Chondrocyte (in vitro differentiated cells): ENCODE measurements at places on chromosomes 1 and 21. TPM values are rescaled to one million over a fixed set of nuclear protein-coding genes. Genes with fewer than 3 reads are reported as not detected.
A peak's percentile ranks its signal among the peaks of the same experiment; 100 is the strongest.

GRCh38 chr1:63903947-63904610, 130.3 kb downstream of the ROR1 start:
- no peak overlapping the region for H3K4me3 ChIP-seq
- no peak for DNase-seq
- no peaks in the 10 kb centered on the region for H3K36me3 ChIP-seq

ZNF648 gene
- not detected in 3 replicates for total RNA-seq

DNA sequence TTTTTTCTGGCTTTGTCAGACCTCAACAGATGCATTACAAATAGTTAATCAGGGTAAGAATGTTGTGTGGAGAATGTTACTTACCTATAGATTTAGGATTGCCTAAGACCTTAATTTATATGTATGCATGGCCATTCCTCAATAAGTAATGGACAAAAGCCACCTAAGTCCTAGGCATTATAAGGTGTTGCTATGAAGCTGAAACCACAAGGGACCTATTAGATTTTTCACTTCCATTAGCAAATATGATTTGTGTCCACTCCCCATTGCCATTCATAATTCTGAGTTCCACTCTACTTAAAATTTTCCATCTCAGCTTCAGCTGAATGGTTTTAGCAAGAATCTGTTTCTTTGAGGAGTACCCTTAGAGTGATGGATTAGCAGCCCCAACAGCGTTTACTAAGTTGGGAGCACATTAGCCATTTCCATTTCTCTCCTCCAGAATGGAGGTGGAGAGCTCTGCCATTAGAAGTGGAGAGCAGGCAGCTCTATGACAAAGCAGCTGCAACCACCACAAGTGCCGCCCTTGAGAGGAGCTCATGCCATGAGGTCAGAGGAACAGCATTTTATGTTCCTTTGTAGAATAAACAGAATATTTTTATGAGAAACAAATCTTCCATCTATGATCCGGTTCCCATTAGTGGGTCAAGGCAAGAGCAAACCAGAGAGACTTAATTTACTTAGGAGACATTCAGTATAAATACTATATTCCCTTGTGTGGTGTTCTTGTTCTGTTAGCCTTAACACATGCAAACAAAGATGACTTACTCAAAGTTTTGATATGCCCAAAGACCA, 28.9 kb upstream of the C1orf87 start:
- peaks cover 40% of the 10 kb centered on the region for H3K4me1 ChIP-seq
- peaks cover 1% of the 10 kb centered on the region for H3K36me3 ChIP-seq
- H3K27me3 ChIP-seq, result no peaks in the 10 kb centered on the region

PEX11B gene
- total RNA-seq, result 28.3 to 29.9 TPM (median 28.5 TPM) in 3 replicates

GRCh38 chr21:17270229-17270628, 242.6 kb upstream of the CXADR start:
- H3K36me3 ChIP-seq, result no peaks in the 10 kb centered on the region
- no peak for DNase-seq
- no peak overlapping the region for H3K4me3 ChIP-seq
- H3K27ac ChIP-seq, result no peak overlapping the region

PAPPA2 gene
- total RNA-seq, result 0.42 to 1.00 TPM (median 0.73 TPM) in 3 replicates

DNA sequence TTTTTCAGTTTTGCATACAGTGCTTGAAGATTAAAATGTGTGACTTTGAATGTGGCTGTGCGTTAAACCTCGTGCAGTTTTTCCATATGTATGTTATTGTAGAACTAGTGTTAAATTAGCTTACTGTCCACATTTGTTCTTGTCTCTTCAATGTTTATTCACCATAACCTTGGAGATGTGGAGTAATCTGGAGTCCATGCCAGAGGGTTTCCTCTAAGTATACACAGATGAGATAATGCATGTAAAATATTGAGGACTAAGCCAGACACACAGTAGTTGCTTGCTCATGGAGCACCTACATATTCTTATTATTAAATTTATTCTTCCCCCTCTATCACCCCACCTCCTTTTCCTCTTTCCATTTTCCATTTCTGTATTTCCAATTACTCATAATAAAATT, 7.7 kb upstream of the GIPC2 start:
- H3K4me3 ChIP-seq, result no peak overlapping the region
- DNase-seq, result no peak
- H3K27ac ChIP-seq, result no peak overlapping the region
- H3K4me1 ChIP-seq, result peaks cover 7% of the 10 kb centered on the region
- no peaks in the 10 kb centered on the region for H3K36me3 ChIP-seq
- H3K27me3 ChIP-seq, result no peaks in the 10 kb centered on the region

GRCh38 chr1:234912548-234913277, 215.9 kb downstream of the TOMM20 start:
- no peaks in the 10 kb centered on the region for H3K36me3 ChIP-seq
- H3K4me1 ChIP-seq, result peaks cover 43% of the 10 kb centered on the region
- no peak overlapping the region for H3K4me3 ChIP-seq
- peak overlapping the region; percentile 54 for H3K27ac ChIP-seq
- no peaks in the 10 kb centered on the region for H3K27me3 ChIP-seq

GRCh38 chr1:220887520-220888416, 8.5 kb downstream of the HLX start:
- no peak overlapping the region for H3K27ac ChIP-seq
- peaks cover 18% of the 10 kb centered on the region for H3K4me1 ChIP-seq
- peaks cover 97% of the 10 kb centered on the region for H3K27me3 ChIP-seq
- peaks cover 10% of the 10 kb centered on the region for H3K36me3 ChIP-seq

DNA sequence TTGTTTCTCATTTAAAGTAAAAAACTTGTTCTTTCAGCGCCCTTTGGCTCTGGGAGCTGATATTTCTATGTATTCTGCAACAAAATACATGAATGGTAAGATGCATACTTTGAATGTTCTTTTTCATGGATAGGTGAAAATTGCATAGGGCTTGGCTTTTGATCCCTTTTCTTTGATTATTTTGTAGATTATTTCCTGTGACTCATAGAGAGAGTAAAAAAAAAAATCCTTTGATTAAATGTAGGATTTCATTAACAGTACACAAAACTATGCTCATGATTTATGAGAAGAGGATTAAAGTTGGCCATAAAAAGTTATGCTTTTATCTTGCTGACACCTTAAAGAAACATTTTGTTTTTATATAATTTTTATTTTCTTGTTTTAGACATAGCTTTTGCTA, 18.7 kb downstream of the CTH start:
- peaks cover 5% of the 10 kb centered on the region for H3K4me1 ChIP-seq
- peaks cover 36% of the 10 kb centered on the region for H3K36me3 ChIP-seq
- H3K27ac ChIP-seq, result no peak overlapping the region
- H3K27me3 ChIP-seq, result no peaks in the 10 kb centered on the region

DNA sequence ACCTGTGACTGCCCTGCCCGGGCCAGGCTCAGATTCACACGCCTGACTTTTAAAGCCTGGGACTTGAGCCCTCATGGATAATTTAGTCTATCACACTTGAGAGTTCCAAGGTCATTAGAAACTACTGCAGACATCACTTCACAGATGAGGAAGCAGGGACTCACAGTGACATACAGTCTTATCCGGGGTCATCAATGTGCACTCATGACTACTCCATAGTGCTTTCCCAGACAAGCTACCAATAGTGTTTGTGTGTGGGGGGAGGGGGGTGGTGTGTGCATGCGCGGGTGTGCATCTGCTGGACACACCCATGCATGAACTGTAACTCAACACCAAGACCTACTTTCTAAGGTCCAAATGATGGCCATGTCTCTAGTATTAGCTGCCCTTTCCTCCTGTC, 16.1 kb upstream of the SLC5A9 start:
- DNase-seq, result no peak
- H3K36me3 ChIP-seq, result no peaks in the 10 kb centered on the region

DNA sequence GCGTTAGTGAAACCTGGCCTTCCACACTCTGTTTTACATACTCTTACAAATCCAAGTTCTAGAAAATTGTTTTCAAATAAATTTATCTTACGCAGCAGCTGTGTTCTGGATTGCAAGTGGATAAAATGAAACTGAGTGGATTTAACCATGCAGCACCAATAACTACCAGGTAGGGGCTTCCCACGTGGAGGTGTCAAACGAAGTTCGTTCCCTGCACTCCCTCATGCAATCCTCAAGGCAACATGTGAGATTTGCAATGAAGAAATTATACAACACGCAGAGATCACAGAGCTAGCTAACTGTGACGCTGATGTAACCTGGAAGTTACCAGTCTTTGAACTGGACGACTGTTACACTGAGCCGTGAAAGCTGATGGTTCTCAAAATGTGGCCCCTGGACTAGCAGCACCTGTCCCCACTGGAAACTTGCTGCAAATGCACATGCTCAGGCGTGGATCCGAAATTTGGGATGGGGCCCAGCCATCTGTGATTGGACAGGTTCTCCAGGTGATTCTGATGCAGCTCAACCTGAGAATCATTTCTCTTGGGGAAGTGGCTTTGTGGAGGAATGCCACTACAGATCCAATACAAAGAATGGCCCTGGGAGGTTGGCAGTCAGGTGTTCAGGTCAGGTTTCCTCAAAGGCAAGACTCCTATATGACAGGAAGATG, 36.3 kb downstream of the RSPH1 start:
- H3K4me3 ChIP-seq, result no peak overlapping the region
- no peak for DNase-seq
- H3K4me1 ChIP-seq, result no peaks in the 10 kb centered on the region
- no peaks in the 10 kb centered on the region for H3K36me3 ChIP-seq

GRCh38 chr21:32315511-32316281, 17.0 kb downstream of the MRAP start:
- H3K36me3 ChIP-seq, result peaks cover 28% of the 10 kb centered on the region
- DNase-seq, result no peak
- H3K4me1 ChIP-seq, result no peaks in the 10 kb centered on the region
- H3K4me3 ChIP-seq, result no peak overlapping the region

DNA sequence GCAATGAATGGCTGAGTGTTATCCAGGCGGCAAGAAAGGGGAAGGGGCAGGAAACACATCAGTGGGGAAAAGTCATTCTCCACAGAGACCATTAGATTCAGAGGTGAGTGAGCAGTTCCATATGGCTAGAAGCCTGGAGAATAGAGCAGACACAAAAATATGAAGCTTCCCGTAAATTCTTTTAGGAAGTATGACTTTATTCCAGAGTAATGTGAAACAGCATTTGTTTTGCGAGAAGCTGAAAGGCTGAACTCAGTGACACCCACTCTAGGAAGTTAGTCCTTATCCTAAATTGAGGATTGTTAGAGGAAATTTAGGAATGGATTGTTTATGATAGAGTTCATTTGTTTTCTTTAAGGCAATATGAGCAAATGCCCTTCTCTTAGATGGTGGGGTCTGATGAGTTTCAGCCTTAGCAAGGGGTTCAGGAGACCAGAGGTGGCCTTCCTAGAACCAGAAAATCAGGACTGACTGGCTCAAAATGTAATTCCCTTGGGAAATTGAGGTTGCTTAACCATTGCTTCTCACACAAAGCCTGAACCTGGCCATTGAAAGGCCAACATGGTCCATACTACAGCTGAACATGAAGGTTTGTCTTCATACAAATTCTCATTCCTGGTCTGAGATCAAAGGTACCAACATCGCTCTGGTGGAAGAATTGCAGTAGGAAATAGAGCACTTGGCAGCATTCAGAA, 167.5 kb downstream of the TPR start:
- no peak overlapping the region for H3K27ac ChIP-seq
- peaks cover 42% of the 10 kb centered on the region for H3K4me1 ChIP-seq
- no peaks in the 10 kb centered on the region for H3K36me3 ChIP-seq
- no peak overlapping the region for H3K4me3 ChIP-seq
- DNase-seq, result no peak
- no peaks in the 10 kb centered on the region for H3K27me3 ChIP-seq

DNA sequence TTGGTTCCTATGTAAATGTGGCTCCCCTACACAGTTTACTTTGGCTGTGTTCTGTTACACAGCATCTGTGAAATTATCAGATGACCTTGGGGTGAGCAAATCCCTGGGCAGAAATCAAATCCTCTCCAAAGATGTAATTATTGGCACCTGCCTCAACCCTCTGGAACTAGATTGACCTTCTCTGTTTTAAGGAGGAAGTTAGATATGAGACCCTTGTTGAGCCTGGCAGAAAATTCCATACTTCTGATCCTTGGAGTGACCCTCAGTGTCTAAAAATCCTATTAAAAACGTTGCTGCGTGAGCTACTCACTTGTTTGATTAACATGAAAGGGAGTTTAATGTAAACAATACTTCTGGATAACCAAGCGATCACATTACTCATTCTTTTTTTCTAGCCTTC, 122.0 kb downstream of the CLIC6 start:
- no peak for DNase-seq
- H3K36me3 ChIP-seq, result peaks cover 14% of the 10 kb centered on the region
- peaks cover 12% of the 10 kb centered on the region for H3K4me1 ChIP-seq
- H3K27ac ChIP-seq, result no peak overlapping the region
- H3K27me3 ChIP-seq, result no peaks in the 10 kb centered on the region

DNA sequence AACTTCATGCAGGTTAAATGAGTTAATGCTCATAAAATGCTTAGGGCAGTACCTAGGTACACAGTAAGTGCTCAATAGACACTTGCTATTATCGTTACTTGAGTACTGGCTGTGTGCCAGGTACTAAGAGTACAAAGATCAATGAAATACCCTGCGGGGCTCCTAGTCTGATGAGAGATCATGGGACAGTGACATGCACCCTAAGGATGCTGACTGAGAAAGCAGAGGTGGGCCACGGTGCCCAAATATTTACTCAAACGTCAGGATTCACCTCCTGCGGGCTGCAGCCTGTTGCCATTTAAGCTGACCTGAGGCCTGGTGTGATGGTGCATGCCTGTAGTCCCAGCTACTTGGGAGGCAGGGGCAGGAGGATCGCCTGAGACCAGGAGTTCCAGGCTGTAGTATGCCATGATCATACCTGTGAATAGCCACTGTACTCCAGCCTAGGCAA, 19.8 kb upstream of the LUZP1 start:
- DNase-seq, result no peak
- no peaks in the 10 kb centered on the region for H3K36me3 ChIP-seq
- H3K4me1 ChIP-seq, result peaks cover 56% of the 10 kb centered on the region
- H3K4me3 ChIP-seq, result no peak overlapping the region
- H3K27ac ChIP-seq, result peak overlapping the region; percentile 94

- peaks cover 22% of the 10 kb centered on the region for H3K36me3 ChIP-seq
- H3K27me3 ChIP-seq, result no peaks in the 10 kb centered on the region
- peak overlapping the region; percentile 95 for H3K27ac ChIP-seq
- no peak for DNase-seq
Measured at GRCh38 chr1:203305809-203306088, 430 bp downstream of the BTG2 start.

SPRR1A gene
- total RNA-seq, result not detected in 3 replicates

DNA sequence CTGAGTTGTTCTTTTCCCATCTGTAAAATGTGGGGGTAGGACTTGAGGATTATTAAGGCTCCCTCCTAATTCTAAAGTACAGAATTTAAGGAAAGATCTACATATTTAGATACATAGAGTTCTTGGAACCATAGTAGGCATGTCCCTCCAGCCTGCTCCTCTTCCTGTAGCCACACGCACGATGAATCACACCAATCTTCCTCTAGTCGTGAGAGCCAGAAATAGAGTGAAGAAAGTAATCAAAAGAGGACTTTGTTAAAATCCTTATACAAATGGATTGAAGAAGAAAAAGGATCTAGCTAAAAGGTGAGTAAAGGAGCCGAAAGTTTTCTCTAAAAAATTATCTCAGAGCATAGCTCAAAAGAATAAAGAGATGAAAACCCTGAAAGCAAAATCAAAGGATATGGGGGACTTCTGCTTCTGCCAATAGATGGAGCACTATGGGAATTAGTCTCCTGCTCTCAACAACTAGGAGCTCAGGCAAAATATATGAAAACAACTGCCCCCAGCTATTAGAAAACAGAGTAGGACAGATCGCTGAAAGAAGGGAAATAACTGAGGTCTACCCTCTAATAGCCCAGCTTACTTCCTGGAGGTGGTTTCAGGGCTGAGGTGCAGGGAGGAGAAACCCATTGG, 8.5 kb downstream of the C1orf141 start:
- no peak overlapping the region for H3K4me3 ChIP-seq
- peaks cover 5% of the 10 kb centered on the region for H3K4me1 ChIP-seq
- no peak overlapping the region for H3K27ac ChIP-seq
- H3K36me3 ChIP-seq, result no peaks in the 10 kb centered on the region
- DNase-seq, result no peak
- no peaks in the 10 kb centered on the region for H3K27me3 ChIP-seq
